Ureter (tissue), 1 donor: ENCODE measurements at places on chromosomes 4 and X. TPM values are rescaled to one million over a fixed set of nuclear protein-coding genes. Genes with fewer than 3 reads are reported as not detected.

CCKAR gene
- total RNA-seq: not detected

CYP4V2 gene
- total RNA-seq: 47.3 TPM

MTNR1A gene
- total RNA-seq: not detected

GLUD2 gene
- total RNA-seq: 2.5 TPM

MBNL3 gene
- 85.1 TPM for total RNA-seq

NR3C2 gene
- 31.6 TPM for total RNA-seq

FSTL5 gene
- total RNA-seq: not detected

SATL1 gene
- not detected for total RNA-seq

MAGEH1 gene
- total RNA-seq: 19.1 TPM

SHISA3 gene
- 0.31 TPM for total RNA-seq

CSAG3 gene
- not detected for total RNA-seq

TMEM154 gene
- total RNA-seq: 86.5 TPM

F8A2 gene
- not detected for total RNA-seq

PPEF2 gene
- total RNA-seq: not detected

USP17L10 gene
- not detected for total RNA-seq

AMELX gene
- not detected for total RNA-seq

CNGA2 gene
- total RNA-seq: not detected

ARHGEF38 gene
- 1.2 TPM for total RNA-seq

PRR32 gene
- not detected for total RNA-seq

USP51 gene
- total RNA-seq: 3.5 TPM

RWDD4 gene
- 17.3 TPM for total RNA-seq

P2RY4 gene
- total RNA-seq: 1.7 TPM

H2AZ1 gene
- 107 TPM for total RNA-seq

ATP10D gene
- total RNA-seq: 35.7 TPM

SPANXA2 gene
- not detected for total RNA-seq

PCYT1B gene
- 0.78 TPM for total RNA-seq

RGN gene
- 7.0 TPM for total RNA-seq

CXorf49 gene
- not detected for total RNA-seq

NR0B1 gene
- total RNA-seq: not detected
